ENCODE measurements at places on chromosomes 5 and 9.

GRCh38 chr5:139262742-139263445, 30.6 kb upstream of the MATR3 start:
- DNase-seq = peak; percentile 48

DNA sequence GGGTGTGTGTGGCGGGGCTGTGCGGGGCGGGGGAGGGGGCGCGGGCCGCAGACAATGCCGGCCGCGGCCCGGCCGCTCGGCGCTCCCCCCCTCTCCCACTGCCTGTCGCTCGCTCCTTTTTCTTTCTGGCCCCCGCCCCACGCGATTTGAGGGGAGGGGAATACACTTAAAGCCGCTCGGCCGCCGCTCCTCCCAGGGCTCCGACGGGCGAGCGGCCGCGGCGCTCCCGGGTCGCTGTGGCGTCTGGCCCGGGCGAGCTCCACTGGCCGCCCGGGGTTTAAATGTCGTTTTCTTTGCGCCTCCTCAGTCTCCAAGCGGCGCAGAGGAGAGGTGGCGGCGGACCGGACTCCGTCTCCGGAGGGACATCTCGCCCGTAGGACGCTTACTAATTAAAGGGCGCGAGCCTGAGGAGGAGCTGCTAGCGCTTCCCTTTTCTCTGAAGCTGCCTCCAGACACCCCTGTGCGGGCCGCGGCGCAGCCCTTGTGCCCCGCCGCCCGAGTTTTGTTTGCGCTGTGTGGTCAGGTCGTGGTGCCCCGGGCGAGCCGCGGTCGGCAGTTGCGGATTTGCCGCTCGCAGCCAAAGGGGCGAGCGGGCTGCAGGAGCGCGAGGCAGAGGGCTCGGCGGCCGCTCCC, 1.4 kb downstream of the ZSWIM6 start:
- no peak for DNase-seq

- DNase-seq = no peak
Measured at GRCh38 chr5:171330021-171330420, 21.0 kb downstream of the TLX3 start.

- no peak for DNase-seq
Measured at GRCh38 chr9:134396258-134396742, 70.0 kb downstream of the RXRA start.

DNA sequence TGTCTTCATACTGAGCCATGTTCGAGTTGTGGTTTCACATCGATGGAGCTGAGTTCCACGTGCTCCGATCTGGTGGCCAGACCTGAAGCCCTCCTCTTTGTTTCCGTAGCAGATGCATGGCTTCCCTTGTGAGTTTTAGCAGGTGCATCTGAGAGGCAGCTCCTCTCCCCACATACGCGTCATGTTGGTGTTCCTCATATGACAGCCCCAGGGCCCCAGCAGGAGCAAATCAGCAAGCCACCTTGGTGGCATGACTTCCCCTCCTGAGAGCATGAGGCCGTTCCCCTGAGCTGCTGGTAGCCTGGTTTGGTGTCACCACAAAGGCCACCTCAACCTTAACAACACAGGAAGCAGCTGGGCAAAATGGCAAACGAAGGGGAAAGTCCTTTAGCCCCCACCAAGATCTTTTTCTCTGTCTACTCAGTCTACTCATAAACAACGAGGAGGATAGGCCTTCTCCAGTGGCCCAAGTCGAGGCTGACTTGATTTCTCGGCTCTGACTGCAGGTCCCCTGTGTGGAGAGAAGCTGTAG, 5.9 kb downstream of the CYFIP2 start:
- DNase-seq = peak; percentile 63

- DNase-seq = no peak
Measured at GRCh38 chr5:93378073-93378472, 202.9 kb downstream of the NR2F1-AS1 start.

DNA sequence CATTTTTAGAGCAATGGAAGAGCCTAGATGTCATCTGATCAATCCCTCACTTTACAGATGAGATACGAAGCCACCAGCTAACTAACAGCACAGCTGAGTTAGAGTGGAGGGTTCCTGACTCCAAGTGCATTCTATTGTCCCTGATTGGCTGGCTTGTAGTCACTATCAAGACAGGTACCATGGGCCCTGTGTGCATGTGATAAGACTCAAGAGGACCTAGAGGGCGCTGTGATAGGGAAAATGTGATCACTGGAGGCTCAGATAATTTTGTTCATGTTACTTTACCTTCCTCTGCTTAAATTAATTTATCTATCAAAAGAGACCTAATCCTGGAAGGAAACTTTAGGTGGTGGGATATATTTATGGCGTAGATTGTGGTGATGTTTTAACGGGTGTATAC, 19.5 kb upstream of the SNAPC3 start:
- DNase-seq = no peak

- DNase-seq = no peak
Measured at GRCh38 chr9:131246618-131247017, 29.7 kb downstream of the FAM78A start.

DNA sequence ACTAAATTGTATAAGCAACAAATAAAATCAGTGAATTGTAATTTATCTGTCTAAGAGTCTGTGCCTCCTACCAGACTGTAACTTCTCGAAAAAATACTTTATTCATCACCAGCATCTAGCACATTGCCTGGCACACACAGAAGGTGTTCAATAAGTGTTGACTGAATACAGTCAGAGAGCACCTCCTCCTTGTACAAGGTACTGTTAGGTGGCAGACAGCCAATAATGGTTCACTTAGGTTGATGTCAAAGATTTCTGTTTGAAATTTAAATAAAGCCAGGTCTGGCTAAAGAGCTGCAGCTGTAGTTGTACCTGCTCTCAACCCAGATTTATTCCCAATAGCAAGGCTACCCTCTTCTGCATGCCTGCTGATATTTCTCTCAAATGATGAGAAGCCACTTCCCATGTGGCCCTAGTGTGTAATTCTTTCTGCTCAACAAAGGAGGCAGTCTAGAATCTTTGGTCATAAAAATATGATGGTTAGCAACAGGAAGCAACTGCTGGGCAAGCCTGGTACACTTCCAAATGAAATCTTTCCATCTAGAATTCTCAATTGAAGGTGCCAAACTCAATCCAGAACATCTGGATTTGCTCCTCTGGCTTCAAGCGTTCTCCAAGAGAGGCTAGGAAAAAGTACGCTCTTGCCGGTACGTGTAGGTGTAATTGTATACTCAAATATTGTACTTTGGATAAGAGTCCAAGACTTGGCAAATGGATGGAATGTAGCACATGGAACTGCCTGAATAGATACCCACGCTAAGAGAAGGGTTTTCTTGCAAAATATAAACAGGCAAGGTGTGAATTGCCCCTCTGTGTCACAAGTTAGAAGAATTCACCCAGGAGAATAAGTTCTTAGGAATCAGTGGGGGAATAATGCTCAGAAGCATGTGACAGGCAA, 95.6 kb downstream of the NR6A1 start:
- no peak for DNase-seq
